ENCODE measurements at places on chromosomes 13 and 19. TPM values are rescaled to one million over a fixed set of nuclear protein-coding genes. Genes with fewer than 3 reads are reported as not detected.
A peak's percentile ranks its signal among the peaks of the same experiment; 100 is the strongest.

- DNase-seq = no peak
Measured at GRCh38 chr13:43136920-43137575, 113.7 kb downstream of the DNAJC15 start.

DNA sequence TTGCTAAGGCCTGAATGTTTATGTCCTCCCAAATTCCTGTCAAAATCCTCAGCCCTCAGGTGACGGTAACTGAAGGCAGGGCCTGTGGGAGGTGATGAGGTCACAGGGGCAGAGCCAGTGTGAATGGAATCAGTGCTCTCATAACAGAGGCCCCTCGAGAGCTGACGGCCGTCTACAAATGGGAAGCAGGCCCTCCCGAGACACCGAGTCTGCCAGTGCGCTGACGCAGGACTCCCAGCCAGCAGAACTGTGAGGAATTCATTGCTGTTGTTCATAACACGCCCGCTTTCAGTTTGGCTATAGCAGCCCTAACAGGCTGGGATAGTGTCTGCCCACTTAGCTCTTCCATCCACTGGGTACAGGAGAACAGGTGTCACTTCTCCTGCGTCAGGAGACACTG is 41.2 kb downstream of the CARS2 start:
- DNase-seq = no peak

DNA sequence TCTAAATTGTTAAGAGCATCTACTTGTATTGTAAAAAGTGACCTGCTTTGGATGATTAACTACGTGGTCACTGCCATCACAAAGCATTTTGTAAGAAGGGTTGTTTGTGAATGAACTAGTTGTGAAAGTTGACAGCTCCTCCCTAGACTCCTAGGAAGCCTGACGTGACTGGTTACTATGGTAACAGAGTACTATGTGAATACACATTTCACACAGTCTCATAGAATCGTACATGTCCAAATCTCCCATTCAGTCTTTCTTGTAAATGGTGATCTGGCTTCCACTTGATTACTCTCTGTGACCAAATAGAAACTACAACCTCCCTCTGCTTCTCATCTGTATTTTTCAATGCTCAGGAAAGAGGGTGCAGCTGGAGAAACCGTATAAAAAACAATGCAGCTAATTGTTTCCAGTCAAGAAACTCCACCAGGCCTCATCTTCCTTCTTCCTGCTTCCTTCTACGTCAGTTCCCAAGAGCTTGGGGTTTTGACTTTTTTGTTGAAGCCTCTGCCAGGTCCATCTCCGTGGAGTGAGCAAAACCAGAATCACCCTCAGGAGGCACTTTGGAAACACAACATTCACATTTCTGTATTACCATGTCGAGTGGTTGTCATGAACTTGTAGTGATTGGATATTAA is 83.4 kb downstream of the GPC6 start:
- no peak for DNase-seq

- DNase-seq = no peak
Measured at GRCh38 chr19:1169921-1170885, 3.9 kb downstream of the SBNO2 start.

DNA sequence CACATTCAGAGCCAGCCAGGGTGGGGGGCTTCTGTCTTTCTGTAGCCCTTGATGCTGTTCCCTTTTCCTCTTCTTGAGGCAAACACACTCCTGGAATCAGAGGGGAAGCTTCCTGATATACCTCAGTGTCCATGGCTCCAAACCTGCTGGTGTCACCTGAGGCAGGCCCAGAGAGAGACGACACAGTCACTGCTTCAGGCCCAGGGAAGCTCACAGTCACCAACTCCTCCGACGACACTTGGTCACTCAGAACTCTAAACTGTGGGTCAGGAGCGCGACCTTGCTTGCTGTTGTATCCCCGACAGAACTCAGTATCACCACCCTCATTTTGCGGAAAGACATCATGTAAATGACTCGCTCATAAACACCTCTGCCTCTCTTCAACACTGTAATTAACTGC is 1.1 kb downstream of the ATP13A1 start:
- no peak for DNase-seq

DNA sequence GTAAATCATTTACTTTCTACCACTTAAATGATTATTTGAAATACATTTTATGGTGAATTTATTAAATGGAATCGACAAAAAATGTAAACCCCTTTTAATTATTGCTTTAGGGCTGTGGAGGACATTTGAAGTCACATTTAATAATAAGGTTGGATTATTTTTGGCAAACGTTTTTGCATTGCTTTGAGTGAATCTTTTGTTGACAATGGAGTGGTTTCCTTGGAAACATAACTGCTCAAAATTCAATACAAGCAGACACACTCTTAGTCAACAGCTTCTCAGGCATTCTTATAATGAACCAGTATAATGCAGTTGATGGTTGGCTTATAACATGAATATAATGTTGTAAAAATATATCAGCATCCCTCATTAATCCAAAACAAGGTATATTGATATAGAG is 104.7 kb downstream of the DCLK1 start:
- no peak for DNase-seq

GRCh38 chr13:35865341-35866240 is 265.6 kb downstream of the DCLK1 start:
- DNase-seq = no peak

DNA sequence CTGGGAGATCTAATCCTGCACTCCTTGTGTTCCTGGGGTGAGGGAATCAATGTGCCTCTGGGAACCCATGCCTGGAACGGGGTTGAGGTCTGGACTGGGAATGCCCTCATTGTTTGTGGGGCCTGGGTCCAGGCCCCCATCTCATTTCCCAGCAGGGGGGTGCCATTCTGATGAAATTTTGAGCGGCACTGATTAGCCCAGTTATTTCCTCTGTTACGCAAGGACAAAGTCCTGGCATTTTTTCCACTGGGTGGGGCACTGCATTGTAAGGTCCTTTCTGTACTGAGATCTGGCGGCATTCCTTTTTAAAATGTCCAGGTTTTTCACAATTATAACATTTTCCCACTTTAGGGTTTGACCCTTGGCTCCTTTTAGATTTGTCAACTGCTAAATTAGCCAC is 14.8 kb downstream of the FPR3 start:
- DNase-seq = no peak

- DNase-seq = no peak
Measured at GRCh38 chr13:97296740-97297139, 74.6 kb downstream of the MBNL2 start.

DNA sequence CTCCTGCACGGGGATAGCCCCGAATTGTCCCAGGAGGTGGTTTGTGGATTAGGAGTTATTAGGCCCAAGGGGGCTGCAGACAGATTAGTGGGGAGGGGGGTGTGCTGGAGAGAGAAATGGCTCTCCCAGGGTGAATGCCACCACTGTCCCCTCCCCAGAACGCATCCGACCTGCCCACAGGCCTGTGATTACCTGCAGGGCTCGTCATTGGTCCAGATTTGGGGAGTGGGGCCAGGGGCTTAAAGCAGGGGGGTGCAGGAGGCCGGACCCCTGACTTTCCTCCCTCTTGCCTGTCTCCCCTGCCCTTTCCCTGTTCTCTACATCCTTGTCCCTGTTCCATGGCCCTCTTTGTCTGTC is 1.2 kb downstream of the NRTN start:
- DNase-seq = no peak

DNA sequence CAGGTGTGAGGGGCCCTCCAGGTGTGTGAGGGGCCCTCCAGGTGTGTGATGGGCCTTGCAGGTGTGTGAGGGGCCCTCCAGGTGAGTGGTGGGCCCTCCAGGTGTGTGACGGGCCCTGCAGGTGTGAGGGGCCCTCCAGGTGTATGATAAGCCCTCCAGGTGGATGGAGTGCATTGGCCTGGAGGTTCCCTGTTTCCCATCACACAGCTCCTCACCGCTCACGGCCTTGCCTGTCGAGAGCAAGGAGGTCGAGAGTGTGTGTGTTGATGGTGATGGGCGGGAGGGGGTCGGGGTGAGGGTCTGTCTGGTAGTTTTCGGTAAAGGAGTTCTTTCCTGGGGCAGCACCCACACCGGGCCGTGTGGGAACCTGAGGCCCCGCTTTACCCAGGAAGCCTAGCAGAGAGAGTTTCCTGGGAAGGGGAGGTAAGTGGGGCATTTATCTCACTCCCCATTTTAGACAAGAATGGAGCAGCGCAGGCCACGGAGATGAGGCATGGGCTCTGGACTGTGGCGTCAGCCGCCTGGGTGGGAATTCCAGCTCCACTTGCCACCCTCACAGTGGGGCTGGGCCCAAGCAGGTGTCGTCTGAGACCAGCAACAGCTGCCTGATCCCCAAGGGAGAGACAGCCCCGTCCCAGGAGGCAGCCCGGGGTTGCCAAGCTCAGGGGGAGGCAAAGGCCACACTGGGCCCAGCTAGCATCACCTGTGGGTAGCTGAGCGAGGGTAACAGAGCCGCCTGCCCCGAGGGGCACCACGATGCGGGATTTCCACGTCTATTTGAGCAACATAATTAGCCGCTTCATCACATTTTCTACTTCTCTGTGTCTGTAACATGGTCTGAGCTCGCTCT is 10.9 kb upstream of the GAS6 start:
- DNase-seq = no peak

DNA sequence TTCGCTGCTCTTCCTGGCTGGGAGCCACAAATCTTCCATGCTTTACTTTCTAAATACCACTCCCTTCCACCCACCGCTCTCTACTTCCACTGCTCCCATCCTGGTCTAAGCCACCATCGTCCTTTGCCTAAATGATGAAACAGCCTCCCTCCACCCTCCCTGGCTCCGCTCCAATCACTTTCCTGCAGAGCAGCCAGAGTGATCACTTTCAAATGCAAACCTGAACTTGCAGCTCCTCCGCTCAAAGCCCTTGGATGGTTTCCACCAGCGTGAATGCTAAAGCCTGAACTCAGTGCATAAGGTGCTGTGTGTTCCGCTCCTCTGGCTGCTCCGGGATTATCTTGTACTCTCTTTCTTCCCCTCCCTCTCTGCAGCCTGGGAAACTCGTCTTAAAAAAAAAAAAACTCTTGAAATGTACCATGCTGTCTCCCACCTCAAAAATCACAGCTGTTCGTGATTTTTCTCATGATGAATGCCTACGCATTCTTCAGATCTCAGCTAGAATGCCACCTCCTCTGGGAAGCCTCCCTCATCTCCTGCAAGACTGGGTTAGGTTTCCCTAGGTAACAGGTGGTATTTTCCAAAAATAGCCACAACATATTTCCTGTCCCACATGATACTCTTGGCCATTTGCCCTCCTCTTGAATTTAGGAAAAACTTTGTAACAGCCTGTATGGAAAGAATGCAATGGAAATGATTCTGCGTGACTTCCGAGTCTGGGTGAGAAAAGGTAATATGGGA is 3.7 kb upstream of the SIN3B start:
- no peak for DNase-seq

GRCh38 chr19:46404753-46405468 is 8.5 kb downstream of the CCDC8 start:
- peak; percentile 15 for DNase-seq

GRCh38 chr19:334296-335071 is 10.1 kb downstream of the MIER2 start:
- DNase-seq = no peak

- DNase-seq = no peak
Measured at GRCh38 chr13:65497265-65497664, 1732.9 kb downstream of the PCDH9 start.

- no peak for DNase-seq
Measured at GRCh38 chr19:29121684-29122083, 91.3 kb downstream of the UQCRFS1 start.

DNA sequence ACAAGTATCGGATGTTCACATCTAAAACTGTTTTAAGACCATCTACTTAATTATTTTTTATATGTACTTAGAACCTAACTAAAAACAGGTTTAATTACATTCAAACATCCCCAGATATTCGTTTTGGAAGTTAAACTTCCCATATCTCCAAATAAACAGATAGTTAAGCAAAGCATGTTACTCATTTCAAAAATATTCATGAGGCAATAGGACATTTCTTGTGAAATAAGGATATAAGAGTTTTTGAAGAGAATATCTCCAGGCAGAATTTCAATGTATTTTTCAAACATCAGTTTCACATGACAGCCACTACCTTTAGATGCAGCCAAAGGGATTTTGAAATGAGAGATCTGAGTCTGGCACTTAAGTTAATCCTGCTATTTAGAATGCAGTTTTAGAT is 697.5 kb downstream of the SLITRK1 start:
- no peak for DNase-seq

The PINLYP gene
- 8.9 TPM for total RNA-seq

The APOE gene
- total RNA-seq = 2.1 TPM

The SPRY2 gene
- 0.22 TPM for total RNA-seq

The TBC1D17 gene
- total RNA-seq = 47.9 TPM

The ZNF682 gene
- total RNA-seq = 14.1 TPM

All from activated T-cell treated with anti-CD3 and anti-CD28 coated beads, Interleukin-2, amount 50 U/mL, for 72 hours (primary cell).